Activated CD8-positive, alpha-beta memory T cell treated with anti-CD3 and anti-CD28 coated beads, Interleukin-2, amount 10 ng/mL, durations not matched to agents 7 days and 5 days (primary cell): ENCODE measurements at places on chromosomes 7 and 10. TPM values are rescaled to one million over a fixed set of nuclear protein-coding genes. Genes with fewer than 3 reads are reported as not detected.

Gene NPC1L1
- not detected for total RNA-seq

Gene ENKUR
- total RNA-seq = not detected

Gene EPHB6
- total RNA-seq = 7.5 TPM

Gene VSTM4
- total RNA-seq = 0.16 TPM

Gene TFAM
- total RNA-seq = 80.8 TPM

Gene OR2A5
- total RNA-seq = not detected

GRCh38 chr10:34017281-34017680 is 682.8 kb upstream of the NRP1 start:
- H3K4me1 ChIP-seq = no peaks in the 10 kb centered on the region
- no peaks in the 10 kb centered on the region for H3K27me3 ChIP-seq
- no peaks in the 10 kb centered on the region for H3K36me3 ChIP-seq
- DNase-seq = no peak

DNA sequence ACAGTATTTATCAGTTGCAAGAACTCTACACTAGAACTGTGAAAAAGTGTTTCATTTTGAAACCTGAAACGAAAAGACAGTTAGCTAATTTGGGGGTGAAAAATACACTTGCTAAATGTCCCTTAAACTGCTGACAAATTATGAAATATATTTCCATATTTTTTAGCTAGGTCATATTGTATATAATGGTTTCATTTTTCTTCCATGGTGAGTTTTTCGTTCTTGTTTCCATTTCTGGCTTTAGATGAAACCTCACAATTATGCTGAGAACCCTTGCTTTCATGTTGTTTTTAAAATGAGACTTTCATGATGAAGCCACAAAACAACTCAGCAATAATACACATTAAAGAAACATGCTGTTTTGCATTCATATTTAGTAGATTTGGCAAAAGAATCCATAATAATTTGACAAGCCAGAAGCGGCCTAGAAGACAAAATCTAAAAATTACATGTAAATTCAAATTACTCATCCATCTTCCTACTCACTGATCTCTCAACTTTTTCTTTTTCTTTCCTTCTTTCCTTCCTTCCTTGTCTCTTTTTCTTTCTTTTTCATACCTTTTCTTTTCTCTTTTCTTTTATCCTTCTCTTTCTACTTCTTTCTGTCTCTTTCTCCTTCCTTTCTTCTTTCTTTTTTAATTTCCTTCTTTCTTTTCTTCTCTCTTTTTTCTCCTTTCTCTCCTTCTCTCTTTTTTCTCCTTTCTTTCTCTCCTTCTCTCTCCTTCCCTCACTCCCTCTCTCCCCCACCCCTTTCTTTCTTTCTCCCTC is 46.5 kb upstream of the ITGB8 start:
- H3K36me3 ChIP-seq = no peaks in the 10 kb centered on the region
- no peak for DNase-seq
- H3K27me3 ChIP-seq = peaks cover 3% of the 10 kb centered on the region
- H3K27ac ChIP-seq = no peak overlapping the region
- H3K4me3 ChIP-seq = no peak overlapping the region

DNA sequence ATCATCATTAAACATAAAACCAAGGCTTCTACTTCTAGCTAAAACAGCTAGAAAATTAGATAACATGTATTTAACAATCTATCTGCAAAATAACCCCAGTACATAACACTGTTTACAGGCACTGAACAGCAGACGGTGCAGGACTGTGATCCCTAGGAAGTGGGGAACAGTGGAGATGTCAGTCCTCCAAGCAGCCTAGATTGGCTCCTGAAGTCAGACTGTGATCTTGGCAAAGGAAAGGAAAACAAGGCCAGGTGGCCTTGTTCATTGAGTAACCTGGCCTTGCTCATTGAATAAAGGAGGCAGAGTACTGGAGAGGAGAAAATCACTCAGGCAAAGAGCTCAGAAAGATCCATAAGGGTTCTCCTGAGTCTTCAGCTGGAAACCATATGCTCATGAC is 77.7 kb upstream of the DIP2C start:
- no peaks in the 10 kb centered on the region for H3K4me1 ChIP-seq
- H3K27me3 ChIP-seq = peaks cover 21% of the 10 kb centered on the region
- H3K4me3 ChIP-seq = no peak overlapping the region
- DNase-seq = no peak

GRCh38 chr10:35375091-35375765 is 38.9 kb downstream of the CCNY start:
- H3K27ac ChIP-seq = no peak overlapping the region
- DNase-seq = no peak
- no peaks in the 10 kb centered on the region for H3K27me3 ChIP-seq
- H3K4me3 ChIP-seq = no peak overlapping the region

GRCh38 chr10:49382826-49383225 is 13.1 kb downstream of the DRGX start:
- no peaks in the 10 kb centered on the region for H3K27me3 ChIP-seq
- no peaks in the 10 kb centered on the region for H3K4me1 ChIP-seq
- no peak for DNase-seq
- H3K4me3 ChIP-seq = no peak overlapping the region

DNA sequence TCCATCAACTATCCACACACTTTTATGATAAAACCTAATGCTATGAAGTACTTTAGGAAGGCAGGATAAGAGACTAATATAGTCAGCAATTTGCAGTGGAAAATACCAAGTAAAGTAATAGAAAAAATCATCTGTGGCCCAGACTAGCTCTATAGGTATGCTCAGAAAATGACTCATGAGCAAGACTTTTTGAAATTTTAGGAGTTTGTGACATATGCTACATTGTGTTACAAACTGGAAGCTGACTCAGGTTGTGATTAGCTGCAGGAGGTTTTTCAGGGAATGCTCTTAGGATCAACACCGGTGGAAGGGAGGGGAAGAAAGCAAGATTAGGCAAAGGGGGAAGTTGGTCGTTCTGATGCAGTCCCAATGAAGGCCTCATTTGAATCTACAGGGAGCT is 56.1 kb downstream of the FEZF1 start:
- H3K27me3 ChIP-seq = no peaks in the 10 kb centered on the region
- no peak overlapping the region for H3K4me3 ChIP-seq
- no peaks in the 10 kb centered on the region for H3K4me1 ChIP-seq
- H3K27ac ChIP-seq = no peak overlapping the region
- no peaks in the 10 kb centered on the region for H3K36me3 ChIP-seq

DNA sequence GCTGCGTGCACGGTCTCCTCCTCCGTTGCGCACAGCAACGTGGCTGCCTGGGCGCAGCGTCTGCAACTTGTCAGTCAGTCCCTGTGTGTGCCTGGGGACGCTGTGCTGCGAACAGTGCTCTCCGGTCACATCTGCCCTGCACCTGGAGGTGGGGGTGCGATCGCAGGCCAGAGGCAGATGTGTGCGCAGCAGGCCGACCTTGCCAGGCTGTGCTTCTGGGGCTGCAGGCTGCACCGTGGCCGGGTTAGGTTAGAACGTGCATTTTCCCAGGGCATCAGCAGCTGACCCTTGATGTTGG is 8.2 kb upstream of the GET4 start:
- no peaks in the 10 kb centered on the region for H3K27me3 ChIP-seq
- peaks cover 12% of the 10 kb centered on the region for H3K36me3 ChIP-seq
- no peak for DNase-seq

DNA sequence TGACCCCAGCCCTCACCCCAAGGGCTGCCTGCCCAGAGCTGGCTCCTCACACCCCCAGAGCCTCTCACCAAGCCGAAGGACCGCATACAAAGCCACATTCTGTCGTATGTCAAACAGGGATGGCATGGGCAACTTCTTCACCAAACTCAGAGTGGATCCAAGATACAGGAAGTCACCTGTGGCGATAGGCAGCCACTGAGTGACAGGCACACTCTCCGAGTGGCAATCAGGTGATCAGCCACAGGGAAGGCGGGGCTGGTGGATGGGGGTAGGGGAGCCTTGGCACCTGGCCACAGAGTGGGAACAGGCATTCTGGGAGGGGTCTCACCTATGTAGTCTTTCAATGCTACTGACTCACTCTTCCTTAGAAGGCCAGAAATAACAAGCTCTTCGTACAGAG is 7.1 kb upstream of the ASB10 start:
- no peaks in the 10 kb centered on the region for H3K36me3 ChIP-seq
- DNase-seq = no peak
- H3K4me1 ChIP-seq = peaks cover 2% of the 10 kb centered on the region
- H3K27me3 ChIP-seq = peaks cover 15% of the 10 kb centered on the region
- no peak overlapping the region for H3K4me3 ChIP-seq
